NCI-H1930 (cell line): ENCODE measurements at places on chromosomes 3 and 15.

DNA sequence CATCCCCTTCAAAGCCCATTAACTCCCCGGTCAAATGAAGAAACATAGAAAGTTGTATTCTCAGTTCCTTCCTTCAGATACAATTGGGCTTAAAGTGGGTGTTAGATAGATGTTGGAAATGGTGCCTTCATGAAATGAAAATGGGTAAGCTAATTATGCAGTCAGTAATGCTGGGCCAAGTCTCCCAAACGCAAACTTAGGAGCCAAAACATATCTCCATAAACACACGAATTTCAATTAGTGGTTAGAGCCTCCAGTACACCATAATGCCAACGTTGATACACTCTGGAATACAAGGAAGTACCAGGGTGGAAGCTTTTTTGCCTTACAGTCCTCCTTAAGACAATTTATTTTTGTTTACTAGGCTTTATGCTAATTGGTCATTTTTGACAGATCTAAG lies 1059.0 kb downstream of the TUSC7 start:
- DNase-seq = no peak

GRCh38 chr3:169467751-169468150 lies 195.8 kb downstream of the MECOM start:
- no peak for DNase-seq

DNA sequence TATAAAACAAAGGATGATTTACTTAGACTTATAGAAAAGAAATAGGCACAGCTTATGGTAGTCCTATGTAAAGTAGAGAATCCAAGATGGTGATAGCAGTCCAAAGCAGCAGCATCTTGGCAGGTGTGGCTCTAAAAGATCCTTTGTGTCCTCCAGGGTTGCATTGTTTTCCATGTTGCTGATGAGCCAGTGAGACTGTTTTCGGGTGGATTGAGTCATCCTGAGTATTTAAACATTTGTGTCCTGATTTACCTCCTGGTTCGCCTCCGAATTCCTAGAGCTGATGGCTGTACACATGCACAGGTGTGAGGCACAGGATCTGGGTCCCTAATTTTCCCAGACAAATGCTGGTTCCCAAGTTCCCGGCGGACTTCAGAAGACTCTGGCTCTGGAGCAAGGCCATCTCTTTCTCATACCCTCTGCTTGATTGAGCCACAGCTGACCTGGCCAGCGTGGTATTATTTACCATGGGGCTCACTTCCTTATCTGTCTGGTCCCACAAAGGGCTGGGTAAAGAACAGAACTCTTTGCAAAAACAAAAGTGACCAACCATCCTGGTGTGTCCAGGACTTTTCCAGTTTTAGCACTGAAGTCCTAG lies 51.0 kb downstream of the ARNT2 start:
- no peak for DNase-seq

GRCh38 chr15:48556159-48556897 lies 89.2 kb downstream of the FBN1 start:
- no peak for DNase-seq

GRCh38 chr3:34300621-34301020 lies 502.2 kb downstream of the PDCD6IP start:
- DNase-seq = no peak

- no peak for DNase-seq
Observed at GRCh38 chr15:43165801-43166325, 19.3 kb upstream of the CCNDBP1 start.

DNA sequence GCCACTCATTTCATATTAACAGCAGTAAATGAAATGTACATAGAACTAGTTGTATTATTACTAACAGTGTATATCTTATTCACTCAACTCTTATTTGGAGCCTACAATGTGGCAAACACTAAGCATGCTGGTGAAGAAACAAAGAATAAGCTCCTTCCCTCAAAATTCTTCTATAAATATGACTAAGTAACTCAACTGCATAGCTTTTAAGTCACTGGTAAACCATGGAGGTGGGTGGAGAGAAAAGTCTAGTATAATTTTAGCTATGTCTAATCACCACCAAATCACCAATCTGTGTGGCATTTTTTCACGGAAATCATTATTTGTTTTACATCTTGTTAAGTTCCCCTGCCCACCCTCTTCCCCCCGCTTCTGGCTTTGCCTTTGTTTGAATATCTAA lies 17.5 kb downstream of the COPS2 start:
- no peak for DNase-seq

DNA sequence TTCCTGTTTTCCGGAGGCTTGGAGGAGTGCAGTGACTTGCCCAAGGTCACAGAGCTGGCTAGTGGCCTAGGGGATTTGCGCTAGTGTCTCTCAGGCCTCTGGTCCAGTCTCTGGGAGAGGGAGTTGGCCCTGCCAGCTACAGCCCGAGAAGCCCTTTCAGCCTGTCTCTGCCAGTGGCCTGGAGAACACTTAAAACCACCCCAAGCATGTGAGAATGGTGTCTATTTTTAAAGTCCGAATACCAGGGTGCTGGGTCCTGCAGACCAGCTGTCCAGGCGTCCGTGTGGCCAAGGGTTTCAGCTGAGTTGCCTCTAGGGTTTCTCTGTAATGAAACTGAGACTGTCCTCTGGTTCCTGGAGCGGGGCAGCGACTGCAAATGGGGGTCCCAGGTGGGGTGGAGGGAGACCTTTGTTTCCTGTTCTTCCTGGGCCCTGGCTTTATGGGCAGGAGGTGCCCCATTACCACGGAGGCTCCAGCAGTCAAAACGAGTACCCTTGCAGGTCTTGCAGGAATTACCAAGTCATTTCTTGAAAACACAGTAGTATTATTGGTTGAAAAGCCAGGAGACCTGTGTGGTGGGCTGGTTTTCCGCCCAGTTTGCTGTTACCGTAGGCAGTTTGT lies 2.2 kb downstream of the CAND2 start:
- DNase-seq = no peak

GRCh38 chr3:152474585-152474984 lies 205.9 kb downstream of the MBNL1 start:
- no peak for DNase-seq

GRCh38 chr15:97146929-97147870 lies 813.3 kb upstream of the ARRDC4 start:
- DNase-seq = no peak

GRCh38 chr3:37386627-37387230 lies 212.3 kb upstream of the LRRFIP2 start:
- DNase-seq = no peak

GRCh38 chr3:31634476-31634875 lies 101.8 kb downstream of the STT3B start:
- no peak for DNase-seq

DNA sequence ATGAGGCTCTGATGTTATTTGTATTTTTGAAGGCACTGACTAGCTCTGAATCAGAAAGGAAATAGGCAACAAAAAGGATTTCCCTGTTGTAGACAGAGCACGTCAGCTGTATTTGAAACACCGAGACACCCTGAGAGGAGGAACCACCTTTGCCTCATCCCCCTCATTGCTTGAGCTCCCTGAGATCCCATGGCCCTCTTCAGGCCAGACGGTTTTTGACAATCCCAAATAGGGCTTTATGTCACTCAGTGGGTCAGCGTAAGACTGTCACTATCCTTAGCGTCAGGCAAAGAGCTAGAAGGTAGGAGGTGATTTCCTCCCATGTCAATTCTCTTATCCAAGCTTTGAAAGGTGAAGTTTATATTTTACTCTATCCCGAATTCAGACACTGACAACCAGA lies 254.3 kb downstream of the ZNF621 start:
- no peak for DNase-seq

- DNase-seq = no peak
Observed at GRCh38 chr15:43270676-43271306, 4.1 kb upstream of the TGM5 start.

GRCh38 chr3:32820971-32821685 lies 3.3 kb downstream of the TRIM71 start:
- DNase-seq = no peak

DNA sequence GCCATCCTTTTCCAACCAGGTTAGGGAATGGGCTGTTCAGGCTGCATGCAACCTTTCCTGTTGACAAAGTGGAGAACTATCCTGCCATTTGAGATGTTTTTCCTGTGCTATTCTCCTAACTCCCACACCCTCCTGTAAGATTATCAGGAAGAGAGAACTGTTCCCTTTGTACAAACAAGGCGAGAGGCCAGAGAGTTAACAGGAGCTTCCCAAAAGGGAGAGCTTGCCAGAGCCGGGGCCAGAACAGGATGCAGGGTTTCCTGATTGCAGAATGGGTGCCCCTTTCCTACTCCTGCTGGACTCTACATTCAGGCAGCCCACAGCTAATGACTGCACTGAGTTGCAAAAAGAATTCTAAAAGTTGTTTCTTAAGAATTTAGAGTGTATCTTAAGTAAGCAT lies 17.1 kb downstream of the PML start:
- DNase-seq = no peak

DNA sequence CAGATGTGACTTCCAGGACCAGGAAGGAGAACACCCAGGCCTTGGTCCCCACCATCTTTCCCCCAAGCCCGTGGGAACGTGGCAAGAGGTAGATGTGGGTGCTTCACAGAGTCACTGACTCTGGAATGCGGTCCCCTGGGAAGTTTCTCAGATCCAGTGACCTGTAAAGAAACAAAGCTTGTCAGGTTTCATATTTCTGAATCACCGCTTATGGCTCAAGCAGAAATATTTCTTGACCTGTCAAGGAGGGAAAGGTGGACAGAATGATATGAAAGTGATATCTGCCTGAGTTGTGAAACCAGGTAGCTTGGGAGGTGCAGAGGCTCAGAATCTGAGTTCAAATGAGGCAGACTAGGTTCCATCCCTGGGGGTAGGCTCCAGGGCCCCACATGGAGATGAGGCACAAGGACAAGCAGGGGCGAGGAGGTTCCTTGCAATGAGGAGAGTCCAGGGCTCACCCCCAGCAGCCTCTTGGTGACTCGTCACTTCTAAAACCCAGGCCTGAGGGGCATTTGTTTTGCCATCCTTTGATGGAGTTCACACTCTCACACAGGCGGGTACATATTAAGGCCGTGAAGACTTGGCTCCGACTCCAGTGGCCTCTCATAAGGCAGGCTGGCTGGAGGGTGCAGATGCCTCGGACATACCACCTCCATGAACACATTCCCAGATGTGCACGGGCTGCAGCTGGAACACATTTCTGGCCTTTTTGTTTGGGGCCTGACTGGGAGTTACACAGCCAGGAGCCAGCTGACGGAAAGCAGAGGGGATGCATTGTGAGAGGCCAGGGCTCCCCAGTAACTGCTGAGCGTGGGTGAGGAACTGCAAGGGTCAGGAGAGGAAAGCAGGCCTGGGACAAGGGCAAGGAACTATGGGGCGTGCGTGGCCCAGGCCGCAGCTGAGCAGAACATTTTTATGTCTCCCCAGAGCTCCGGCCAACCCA lies 1.3 kb downstream of the CILP start:
- DNase-seq = no peak

DNA sequence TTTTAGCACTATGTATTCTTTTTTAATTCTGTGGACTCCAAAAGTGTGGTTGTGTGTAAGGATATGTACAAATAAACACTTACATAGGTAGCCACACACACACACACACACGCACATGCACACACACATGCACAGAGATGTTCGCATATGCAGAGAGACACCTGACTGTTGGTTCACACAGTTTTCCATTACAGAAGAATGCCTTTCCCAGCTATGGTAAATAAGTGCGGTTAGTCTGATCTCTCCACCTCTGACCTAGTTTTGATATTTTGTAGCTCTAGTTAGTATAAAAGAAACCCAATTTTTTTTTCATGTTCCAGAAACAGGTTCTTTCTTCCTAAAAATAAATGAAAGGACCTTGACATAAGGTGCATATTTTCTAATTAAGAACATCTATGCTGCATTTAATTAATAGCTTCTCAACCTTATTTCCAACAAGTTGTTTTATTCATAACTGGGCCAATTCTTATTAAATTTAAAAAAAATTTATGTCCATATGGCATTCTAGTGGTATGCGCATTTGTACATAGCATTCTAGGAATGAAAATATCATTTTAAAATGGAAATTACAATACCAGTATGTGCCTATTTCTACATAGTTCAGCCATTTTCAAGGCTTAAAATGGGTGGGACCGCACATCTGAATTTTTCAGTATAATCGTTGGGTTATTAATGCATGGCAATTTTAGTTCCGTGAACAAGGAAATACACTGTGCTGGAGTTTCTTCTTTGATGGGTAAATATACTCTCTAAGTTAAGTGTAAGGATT lies 27.2 kb downstream of the TMEM108 start:
- no peak for DNase-seq

DNA sequence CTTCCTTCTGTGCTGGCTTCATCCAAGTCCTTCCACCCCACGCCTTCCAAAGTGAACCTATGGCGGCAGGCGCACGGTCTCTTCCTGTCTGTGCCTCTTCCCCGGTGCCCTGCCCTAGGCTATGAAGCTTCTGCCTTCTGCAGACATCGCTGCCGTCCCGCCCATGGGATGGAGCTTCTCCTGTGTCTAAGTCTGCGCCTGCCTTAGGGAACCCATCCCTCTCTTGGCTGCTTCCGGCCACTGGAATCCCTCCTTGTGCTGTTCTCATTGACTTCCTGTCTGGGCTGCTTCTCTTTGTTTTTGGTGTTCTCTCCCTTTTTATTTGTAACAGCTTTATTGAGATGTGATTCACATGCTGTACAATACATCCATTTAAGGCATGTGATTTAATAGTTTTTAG lies 17.2 kb downstream of the CHCHD6 start:
- no peak for DNase-seq

GRCh38 chr3:160949460-160949859 lies 155.7 kb downstream of the B3GALNT1 start:
- no peak for DNase-seq
